Heart left ventricle (tissue), 16 donors: ENCODE measurements at places on chromosomes 5 and 9. TPM values are rescaled to one million over a fixed set of nuclear protein-coding genes. Genes with fewer than 3 reads are reported as not detected.
A peak's percentile ranks its signal among the peaks of the same experiment; 100 is the strongest.

DMRTA1 gene
- polyA plus RNA-seq: 0.06 TPM

PRDM12 gene
- polyA plus RNA-seq: not detected

UBE2QL1 gene
- polyA plus RNA-seq: 11.4 TPM

PRDM9 gene
- not detected for polyA plus RNA-seq

PCDHGA12 gene
- polyA plus RNA-seq: 5.0 TPM

- no peaks in the 10 kb centered on the region for H3K36me3 ChIP-seq
- peak within 1 kb of the TSS; percentile 95 for H3K4me3 ChIP-seq
- no peaks in the 10 kb centered on the region for H3K27me3 ChIP-seq
- no peaks in the 10 kb centered on the region for H3K4me1 ChIP-seq
- H3K27ac ChIP-seq: peak within 1 kb of the TSS; percentile 87
Observed at GRCh38 chr5:34656001-34656699, at the start of gene RAI14. RAI14 (plus strand) TSS chr5:34656328; CDS start chr5:34686920, 30,592 bp downstream.

GRCh38 chr5:163190283-163190682 lies 247.1 kb upstream of the CCNG1 start:
- no peak overlapping the region for H3K4me3 ChIP-seq
- H3K27me3 ChIP-seq: no peaks in the 10 kb centered on the region
- no peak for DNase-seq
- no peaks in the 10 kb centered on the region for H3K4me1 ChIP-seq

GRCh38 chr5:126499853-126500342 lies 76.7 kb downstream of the GRAMD2B start:
- no peaks in the 10 kb centered on the region for H3K27me3 ChIP-seq
- no peak for DNase-seq
- H3K27ac ChIP-seq: no peak overlapping the region

DNA sequence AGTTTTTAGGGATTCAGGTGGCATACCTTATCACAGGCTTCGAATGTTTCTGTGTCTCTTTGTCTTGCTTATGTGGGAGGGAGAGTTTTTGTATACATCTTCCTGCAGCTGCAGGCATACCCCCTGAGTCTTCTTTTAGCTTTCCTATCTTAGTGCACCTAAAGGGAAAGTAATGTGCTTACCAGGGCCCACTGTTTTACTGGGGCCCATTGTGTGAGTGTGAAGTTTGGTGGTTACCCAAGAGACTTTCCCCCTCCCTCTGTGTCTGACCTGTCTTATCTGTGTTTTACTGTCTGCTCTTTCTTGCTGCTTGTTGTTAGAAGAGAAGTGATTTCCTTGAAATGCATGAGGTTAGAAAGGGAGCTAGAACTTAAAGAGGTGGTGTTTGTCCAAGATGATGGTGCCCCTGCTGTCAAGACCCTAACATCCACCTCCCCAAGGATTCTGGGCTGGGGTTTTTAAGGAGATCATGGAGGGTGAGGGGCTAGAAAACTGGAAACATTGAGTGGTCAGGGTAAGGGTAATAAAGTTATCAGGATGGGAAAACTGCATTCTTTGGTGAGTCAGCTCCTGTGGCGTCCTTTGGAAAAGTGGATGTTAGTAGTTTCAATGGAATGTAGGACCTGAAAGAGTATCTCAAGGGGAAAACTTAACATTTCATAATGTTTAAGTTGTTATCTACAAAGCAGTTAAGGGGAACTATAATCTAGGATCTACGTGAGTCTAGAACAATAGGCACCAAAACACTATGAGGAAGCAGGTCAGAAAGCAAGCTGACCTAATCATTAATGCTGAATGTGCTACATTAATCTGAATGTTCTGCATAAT lies 583.5 kb upstream of the TUSC1 start:
- no peaks in the 10 kb centered on the region for H3K4me1 ChIP-seq
- no peak overlapping the region for H3K27ac ChIP-seq
- no peaks in the 10 kb centered on the region for H3K27me3 ChIP-seq
- no peak for DNase-seq

GRCh38 chr9:94900222-94901018 lies 173.9 kb downstream of the AOPEP start:
- no peak for DNase-seq
- no peaks in the 10 kb centered on the region for H3K27me3 ChIP-seq
- peak overlapping the region; percentile 55 for H3K27ac ChIP-seq
- H3K4me3 ChIP-seq: no peak overlapping the region
- H3K4me1 ChIP-seq: no peaks in the 10 kb centered on the region

DNA sequence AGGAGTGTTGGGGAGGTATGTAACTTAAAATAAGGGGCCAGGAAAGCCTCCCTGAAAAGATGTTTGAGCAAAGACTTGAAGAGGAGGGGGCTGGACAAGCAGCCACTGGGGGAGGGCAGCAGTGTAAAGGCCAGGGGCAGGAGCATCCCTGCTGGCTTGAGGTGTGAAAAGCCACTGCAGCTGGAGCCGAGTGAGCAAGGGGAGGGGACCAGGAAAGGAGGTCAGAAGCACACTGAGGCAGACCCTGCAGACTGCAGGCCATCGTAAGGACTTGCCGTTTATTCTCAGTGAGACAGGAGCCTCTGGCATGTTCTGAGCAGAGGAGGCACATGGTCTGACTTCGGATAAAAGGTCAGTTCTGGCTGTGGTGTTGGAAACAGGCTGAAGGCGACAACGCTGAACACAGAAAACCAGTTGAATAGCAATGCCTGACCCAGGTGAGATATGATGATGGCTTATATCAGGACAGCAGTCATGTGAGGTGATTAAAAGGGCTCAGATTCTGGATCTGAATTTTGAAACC lies 10.2 kb upstream of the ERGIC1 start:
- H3K27ac ChIP-seq: no peak overlapping the region
- H3K4me3 ChIP-seq: no peak overlapping the region
- no peaks in the 10 kb centered on the region for H3K27me3 ChIP-seq
- no peak for DNase-seq
- peaks cover 10% of the 10 kb centered on the region for H3K4me1 ChIP-seq
- H3K36me3 ChIP-seq: no peaks in the 10 kb centered on the region

DNA sequence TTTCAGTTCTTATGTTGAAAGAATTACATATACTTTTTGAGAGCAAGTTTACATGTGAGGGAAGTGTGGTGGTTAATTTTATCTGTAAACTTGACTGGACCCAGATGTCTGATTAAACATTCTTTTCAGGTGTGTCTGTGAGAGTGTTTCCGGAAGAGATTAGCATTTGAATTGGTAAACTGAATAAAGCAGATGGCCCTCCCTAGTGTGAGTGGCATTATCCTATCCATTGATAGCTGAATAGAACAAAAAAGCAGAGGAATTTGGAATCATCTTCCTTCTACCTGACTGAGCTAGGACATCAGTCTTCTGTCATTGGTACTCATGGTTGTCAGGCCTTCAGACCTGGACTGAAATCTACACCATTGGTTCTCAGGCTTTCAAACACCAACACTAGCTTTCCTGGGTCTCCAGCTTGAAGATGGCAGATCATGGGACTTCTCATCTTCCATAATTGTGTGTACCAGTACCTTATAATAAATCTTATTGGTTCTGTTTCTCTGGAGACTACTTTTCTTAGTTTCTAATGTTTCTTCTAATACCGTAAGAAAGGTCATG lies 36.6 kb downstream of the NREP start:
- no peak overlapping the region for H3K4me3 ChIP-seq
- H3K27me3 ChIP-seq: no peaks in the 10 kb centered on the region
- DNase-seq: no peak
- H3K27ac ChIP-seq: no peak overlapping the region
- no peaks in the 10 kb centered on the region for H3K36me3 ChIP-seq
- H3K4me1 ChIP-seq: no peaks in the 10 kb centered on the region

- peaks cover 10% of the 10 kb centered on the region for H3K4me1 ChIP-seq
- H3K27me3 ChIP-seq: peaks cover 6% of the 10 kb centered on the region
- H3K36me3 ChIP-seq: no peaks in the 10 kb centered on the region
- H3K4me3 ChIP-seq: peak overlapping the region; percentile 57
Observed at GRCh38 chr5:139903450-139903794, 107.8 kb downstream of the PSD2 start.

DNA sequence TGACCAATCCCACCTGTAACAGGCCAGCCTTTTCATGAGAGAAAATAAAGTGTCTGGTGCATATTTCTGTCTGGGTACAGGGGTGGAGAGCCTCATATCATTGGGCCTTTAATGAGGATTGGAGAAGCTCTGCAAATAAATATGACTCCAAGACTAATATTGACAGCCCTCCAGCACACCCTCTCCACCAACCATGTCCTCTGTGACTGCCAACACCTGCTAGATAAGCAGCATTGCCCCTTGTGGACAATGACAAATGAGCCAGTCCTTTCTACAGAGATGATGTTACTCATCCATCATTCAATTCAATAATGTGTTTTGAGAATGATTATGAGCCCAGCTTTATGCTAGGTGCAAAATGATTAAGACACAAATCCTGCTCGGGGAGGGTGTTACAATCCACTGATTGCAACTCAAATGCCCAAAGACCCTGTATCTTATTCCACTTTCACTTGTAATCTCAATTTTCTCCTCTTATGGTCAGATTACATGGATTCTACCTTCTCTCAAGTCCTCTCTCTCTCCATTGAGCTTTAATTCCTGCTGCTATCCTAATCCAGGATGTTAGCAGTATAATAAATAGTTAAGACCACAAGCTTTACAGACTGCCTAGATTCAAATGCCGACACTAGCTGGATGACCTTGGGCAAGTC lies 2.1 kb upstream of the GFRA3 start:
- H3K36me3 ChIP-seq: no peaks in the 10 kb centered on the region
- DNase-seq: no peak
- H3K4me3 ChIP-seq: no peak overlapping the region
- no peaks in the 10 kb centered on the region for H3K4me1 ChIP-seq
- H3K27me3 ChIP-seq: peaks cover 5% of the 10 kb centered on the region

DNA sequence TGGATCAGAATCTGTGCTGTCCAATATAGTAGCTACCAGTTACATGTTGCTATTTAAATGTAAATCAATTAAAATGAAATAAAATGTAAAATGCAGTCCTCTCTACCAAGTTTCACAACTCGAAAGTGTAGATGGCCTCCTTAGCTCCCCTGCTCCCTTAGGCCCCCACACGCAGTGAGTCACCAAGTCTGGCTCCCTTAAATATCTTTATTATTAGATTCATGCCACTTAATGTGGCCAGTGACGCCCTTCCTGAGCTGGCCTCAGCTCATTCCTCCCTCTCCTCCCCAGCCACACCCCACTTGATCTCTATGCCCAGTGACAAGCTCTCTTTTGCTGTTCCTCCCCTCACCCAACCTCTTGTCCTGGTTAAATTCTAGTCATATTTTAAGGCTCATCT lies 88.4 kb upstream of the DNAH5 start:
- no peaks in the 10 kb centered on the region for H3K27me3 ChIP-seq
- no peak overlapping the region for H3K4me3 ChIP-seq
- peaks cover 24% of the 10 kb centered on the region for H3K4me1 ChIP-seq
- no peak for DNase-seq
- no peak overlapping the region for H3K27ac ChIP-seq

DNA sequence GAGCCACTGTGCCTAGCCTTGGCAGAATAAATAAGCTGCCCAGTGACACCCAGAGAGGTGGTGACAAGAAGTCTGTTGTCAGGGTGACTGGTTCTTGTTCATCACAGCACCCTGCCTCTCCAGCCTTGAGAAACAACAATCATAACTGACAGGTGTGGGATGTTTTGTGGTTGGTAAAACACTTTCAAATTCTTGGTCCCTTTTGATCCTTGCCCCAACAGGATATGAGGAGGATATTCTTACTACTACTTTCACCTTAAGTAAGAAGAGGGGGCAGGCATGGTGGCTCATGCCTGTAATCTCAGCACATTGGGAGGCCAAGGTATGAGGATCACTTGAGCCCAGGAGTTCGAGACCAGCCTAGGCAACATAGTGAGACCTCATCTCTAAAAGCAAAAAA lies 14.2 kb upstream of the FRRS1L start:
- H3K27me3 ChIP-seq: no peaks in the 10 kb centered on the region
- H3K4me3 ChIP-seq: no peak overlapping the region
- H3K4me1 ChIP-seq: no peaks in the 10 kb centered on the region
- no peak overlapping the region for H3K27ac ChIP-seq
- no peak for DNase-seq

- no peak for DNase-seq
- H3K4me1 ChIP-seq: no peaks in the 10 kb centered on the region
- H3K27ac ChIP-seq: no peak overlapping the region
- H3K27me3 ChIP-seq: no peaks in the 10 kb centered on the region
- no peaks in the 10 kb centered on the region for H3K36me3 ChIP-seq
Observed at GRCh38 chr5:94397508-94397907, 220.9 kb downstream of the KIAA0825 start.

DNA sequence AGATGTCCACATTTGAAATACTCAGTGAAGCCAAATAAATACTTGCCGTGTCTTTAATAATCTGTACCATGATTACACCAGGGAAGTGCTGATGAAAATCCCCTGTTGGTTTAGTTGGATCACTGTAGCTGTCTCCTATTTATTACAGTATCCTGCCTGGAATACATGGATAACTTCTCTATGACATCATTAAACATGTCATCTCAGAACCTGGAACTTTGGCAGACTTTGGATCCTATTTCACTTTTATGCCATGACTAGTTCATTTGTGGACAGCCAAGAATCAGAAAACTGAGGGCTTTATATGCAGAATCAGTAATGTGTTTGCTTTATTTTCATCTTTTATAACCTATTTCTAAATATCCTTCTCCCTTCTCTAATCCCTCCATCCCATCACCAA lies at the start of gene TXNDC8:
TXNDC8 (minus strand) TSS at position 137 of the 400 bp plus-strand sequence.
- DNase-seq: no peak
- H3K4me1 ChIP-seq: no peaks in the 10 kb centered on the region
- H3K36me3 ChIP-seq: no peaks in the 10 kb centered on the region
- no peak within 1 kb of the TSS for H3K4me3 ChIP-seq
- H3K27me3 ChIP-seq: no peaks in the 10 kb centered on the region

DNA sequence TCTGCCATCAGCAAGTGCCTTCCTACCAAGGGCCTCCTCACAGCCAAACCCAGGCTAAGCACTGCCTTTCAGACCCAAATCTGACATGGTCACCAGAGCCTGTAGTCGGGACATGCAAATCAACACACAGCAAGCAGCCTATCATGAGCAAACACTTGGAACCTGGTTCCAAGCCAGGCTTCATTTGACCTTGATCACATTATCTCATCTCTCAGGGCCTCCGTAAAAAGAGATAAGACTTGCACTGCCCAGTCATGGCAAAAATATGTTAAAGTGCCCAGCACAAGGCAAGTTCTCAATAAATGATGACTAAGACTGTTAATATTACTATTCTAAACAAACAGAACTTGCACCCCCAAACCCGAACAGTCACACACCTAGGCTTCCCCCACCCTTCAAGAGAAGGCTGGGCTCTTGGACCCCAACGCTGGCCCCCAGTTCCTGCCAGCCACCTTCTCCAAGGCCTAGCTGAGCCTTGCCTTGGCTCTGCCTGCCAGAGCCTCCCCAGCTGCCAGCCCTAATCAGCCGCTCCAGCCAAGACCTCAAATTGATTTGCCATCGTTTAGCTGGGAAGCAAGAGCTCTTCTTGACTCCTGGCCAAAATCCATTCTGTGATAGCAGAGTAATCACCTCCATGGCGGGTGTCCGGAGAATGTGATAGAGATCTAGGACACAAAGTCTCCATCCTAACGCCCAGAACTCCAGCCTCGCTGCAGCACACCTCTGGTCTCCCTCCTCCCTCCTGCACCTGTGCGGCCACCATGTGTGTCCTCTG lies 18.7 kb downstream of the CPLX2 start:
- no peak overlapping the region for H3K27ac ChIP-seq
- no peaks in the 10 kb centered on the region for H3K27me3 ChIP-seq
- no peaks in the 10 kb centered on the region for H3K36me3 ChIP-seq

- no peaks in the 10 kb centered on the region for H3K27me3 ChIP-seq
- no peaks in the 10 kb centered on the region for H3K36me3 ChIP-seq
- no peak overlapping the region for H3K4me3 ChIP-seq
- no peak for DNase-seq
Observed at GRCh38 chr5:20678386-20678785, 690.4 kb upstream of the CDH18 start.
